ENCODE measurements at places on chromosomes 16 and 17.

DNA sequence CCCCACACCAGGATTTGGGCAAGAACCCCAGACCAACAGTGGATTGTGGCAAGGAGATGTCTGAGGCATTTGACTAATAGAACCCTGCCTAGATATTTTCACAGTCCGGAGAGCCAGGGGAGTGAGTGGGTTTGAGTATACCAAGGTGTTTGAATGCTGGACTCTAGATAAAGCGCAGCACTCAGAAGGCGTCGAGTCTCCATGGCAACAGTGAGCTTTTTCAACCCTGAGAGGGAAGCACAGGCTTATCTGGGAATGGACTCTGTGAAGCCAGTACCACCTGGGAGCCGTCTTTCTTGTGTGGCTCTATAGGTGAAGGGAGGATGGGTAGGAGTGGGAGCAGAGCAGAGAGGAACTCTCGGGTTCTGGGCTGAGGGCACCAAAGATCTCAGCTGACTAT, 147.0 kb downstream of the SHISA6 start:
- DNase-seq: no peak

- DNase-seq: no peak
Measured at GRCh38 chr17:20156196-20157000, 147.2 kb downstream of the SPECC1 start.

DNA sequence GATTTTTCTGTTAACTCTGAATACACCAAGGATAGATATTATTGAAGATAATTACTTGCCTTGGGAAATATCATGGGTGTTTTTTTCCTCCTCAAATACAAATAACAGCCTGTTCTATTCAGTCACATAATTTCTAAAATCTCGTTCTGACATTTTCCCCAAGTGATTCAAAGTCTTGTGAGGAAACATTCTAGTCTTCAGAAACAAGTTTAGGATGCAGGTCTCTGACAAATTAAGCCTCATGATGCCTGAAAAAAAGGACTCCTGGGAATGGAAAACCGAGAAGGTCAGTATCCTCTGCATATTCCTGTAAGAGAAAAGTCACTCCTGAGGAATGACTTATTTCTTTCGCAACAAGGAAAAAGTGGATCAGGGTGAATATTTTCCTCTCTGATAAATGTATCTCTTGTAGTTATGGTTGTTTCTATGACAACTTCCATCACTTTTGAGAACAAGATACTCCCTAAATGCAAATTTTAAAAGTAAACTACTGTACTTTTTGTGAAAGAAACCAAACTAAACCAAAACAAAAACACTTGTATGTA, 384.6 kb downstream of the CNTNAP4 start:
- no peak for DNase-seq

- no peak for DNase-seq
Measured at GRCh38 chr16:86196687-86197391, 297.9 kb downstream of the IRF8 start.

DNA sequence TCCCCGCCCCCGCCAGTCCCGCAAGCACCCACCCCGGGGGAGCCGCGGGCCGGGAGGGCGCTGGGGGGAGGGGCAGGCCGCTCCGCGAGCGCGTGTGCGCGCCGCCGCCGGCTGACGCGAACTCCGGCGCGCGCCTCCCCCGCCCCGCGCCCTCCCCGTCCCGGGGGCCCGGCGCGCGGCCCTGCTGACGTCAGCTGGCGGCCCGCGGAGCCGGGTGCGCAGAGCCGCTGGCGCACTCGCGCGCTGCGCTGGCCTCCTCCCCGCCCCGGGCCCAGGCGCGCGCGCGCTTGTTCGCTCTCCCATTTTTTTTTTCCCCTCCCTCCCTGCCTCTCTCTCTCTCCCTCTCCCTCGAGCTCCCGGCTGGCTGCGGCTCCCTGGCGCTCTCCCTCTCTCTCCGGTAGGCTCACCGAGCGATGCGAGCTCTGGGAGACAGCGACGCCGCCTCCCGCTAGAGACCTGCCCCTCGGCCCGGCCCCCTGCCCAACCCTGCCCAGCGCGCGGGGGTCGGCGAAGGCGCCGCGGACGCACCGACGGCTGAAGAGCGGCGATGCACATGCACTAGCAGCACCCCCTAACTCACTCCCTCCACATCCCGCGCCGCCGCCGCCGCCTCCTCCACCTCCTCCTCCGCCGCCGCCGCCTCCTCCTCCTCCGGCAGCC, at the start of gene GNAO1:
Gene GNAO1 (plus strand): TSS at position 334 of the 660 bp plus-strand sequence. CDS start 747 bp downstream, outside the sequence.
- no peak for DNase-seq

- no peak for DNase-seq
Measured at GRCh38 chr16:67563708-67564468, 1.6 kb downstream of the CTCF start.

Measured in esophagus squamous epithelium (tissue), 5 donors.